HepG2 (cell line): ENCODE measurements at places on chromosomes 11 and 22. TPM values are rescaled to one million over a fixed set of nuclear protein-coding genes. Genes with fewer than 3 reads are reported as not detected.
A peak's percentile ranks its signal among the peaks of the same experiment; 100 is the strongest.

GRCh38 chr11:109401545-109401944, 20.4 kb upstream of the C11orf87 start:
- no peaks in the 10 kb centered on the region for H3K36me3 ChIP-seq
- H3K4me3 ChIP-seq, result no peak overlapping the region
- no peaks in the 10 kb centered on the region for H3K27me3 ChIP-seq
- H3K4me1 ChIP-seq, result no peaks in the 10 kb centered on the region
- no peak for DNase-seq

The SLC29A2 gene
- 0.49 and 0.66 TPM in 2 replicates for total RNA-seq

The HTR3A gene
- not detected in 2 replicates for total RNA-seq

The SYT13 gene
- total RNA-seq, result 0.02 and 0.14 TPM in 2 replicates

GRCh38 chr11:16111690-16112089, 244.7 kb downstream of the SOX6 start:
- no peaks in the 10 kb centered on the region for H3K27me3 ChIP-seq
- H3K27ac ChIP-seq, result no peak overlapping the region
- no peaks in the 10 kb centered on the region for H3K36me3 ChIP-seq
- no peak overlapping the region for H3K4me3 ChIP-seq
- H3K4me1 ChIP-seq, result peaks cover 54% of the 10 kb centered on the region
- DNase-seq, result no peak

GRCh38 chr11:46414466-46414796, 22.9 kb upstream of the CHRM4 start:
- DNase-seq, result no peak
- peaks cover 16% of the 10 kb centered on the region for H3K4me1 ChIP-seq
- H3K27ac ChIP-seq, result no peak overlapping the region
- H3K27me3 ChIP-seq, result no peaks in the 10 kb centered on the region
- H3K36me3 ChIP-seq, result peaks cover 39% of the 10 kb centered on the region
- H3K4me3 ChIP-seq, result no peak overlapping the region

DNA sequence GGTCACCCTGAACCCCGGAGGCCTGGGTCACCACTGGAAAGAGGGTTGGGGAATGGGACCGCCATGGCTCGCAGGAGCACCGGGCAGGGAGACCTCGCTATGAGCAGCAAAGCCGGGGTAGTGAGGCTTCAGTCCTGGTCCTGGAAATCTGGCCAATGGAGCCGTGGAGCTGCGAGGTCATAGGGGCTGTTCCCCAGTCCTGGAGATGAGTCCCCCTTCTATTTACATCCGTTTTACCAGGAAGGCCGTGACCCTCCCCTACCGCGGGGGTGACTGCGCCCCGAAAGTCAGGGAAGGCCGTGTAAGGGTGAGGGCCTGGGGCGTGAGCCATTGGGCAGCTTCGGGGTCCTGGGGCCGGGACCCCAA, 449 bp downstream of the PIDD1 start:
- peaks cover 36% of the 10 kb centered on the region for H3K4me1 ChIP-seq
- peak overlapping the region; percentile 82 for H3K4me3 ChIP-seq

DNA sequence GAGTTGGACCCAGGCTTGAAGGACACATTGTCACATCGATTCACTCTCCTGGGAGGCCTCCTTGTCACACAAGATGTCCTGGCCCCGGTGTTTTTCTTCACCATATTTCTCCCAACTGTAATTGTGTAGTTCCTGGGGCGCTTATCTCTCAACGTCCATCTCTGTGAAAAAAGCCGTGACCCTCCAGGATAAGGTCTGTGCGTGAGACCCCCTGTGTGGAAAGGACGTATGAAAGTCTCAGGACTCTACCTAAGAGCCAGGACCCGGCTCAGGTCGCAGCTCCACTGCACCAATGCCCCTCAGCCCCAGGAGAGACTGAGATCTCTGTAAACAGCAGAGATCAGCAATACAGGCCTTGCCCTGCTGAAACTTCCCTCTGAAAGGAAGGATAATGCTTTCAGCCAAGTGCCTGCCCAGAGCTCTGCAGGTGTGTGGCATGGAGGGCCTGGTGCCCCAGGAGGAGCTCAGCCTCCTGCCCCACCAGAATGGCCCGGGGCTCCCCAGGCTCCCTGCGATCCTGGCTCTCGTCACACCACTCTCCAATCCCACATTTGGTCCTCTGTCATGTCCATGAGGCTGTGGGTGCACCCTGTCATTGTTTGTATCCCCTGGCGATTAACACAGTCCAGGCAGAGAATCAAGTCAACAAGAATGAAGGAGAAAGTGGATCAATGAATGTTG, 119.2 kb upstream of the TMEM45B start:
- H3K27me3 ChIP-seq, result no peaks in the 10 kb centered on the region; the same call in 1 of the 2 replicates
- H3K4me3 ChIP-seq, result no peak overlapping the region
- DNase-seq, result no peak
- H3K36me3 ChIP-seq, result no peaks in the 10 kb centered on the region
- H3K4me1 ChIP-seq, result peaks cover 5% of the 10 kb centered on the region; the same call in 1 of the 2 replicates
- H3K27ac ChIP-seq, result no peak overlapping the region

GRCh38 chr11:72686639-72687220, 12.5 kb upstream of the PDE2A start:
- H3K27me3 ChIP-seq, result no peaks in the 10 kb centered on the region
- H3K36me3 ChIP-seq, result peaks cover 16% of the 10 kb centered on the region
- no peaks in the 10 kb centered on the region for H3K4me1 ChIP-seq

The CECR2 gene
- total RNA-seq, result not detected in 2 replicates

DNA sequence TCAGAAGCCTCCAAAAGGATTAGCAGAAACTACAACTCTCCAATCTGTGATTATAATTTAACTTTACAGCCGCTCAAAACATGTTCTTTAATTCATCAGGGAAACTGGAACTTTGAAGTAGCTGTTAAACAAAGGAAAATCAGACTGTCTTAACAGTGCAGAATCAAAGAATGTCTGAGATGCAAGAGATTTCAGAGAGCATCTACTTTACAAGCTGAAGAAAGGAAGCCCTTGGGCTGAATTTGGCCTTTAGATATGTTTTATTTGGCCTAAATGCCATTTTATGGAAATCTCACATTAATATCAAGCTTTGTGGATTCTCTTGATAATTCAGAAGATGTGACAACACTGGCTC, 281.5 kb upstream of the CTSC start:
- H3K27ac ChIP-seq, result no peak overlapping the region
- H3K36me3 ChIP-seq, result no peaks in the 10 kb centered on the region
- no peaks in the 10 kb centered on the region for H3K4me1 ChIP-seq
- DNase-seq, result no peak
- no peak overlapping the region for H3K4me3 ChIP-seq

The RBMXL2 gene
- not detected in 2 replicates for total RNA-seq

- H3K27me3 ChIP-seq, result no peaks in the 10 kb centered on the region
- no peak overlapping the region for H3K27ac ChIP-seq
- no peaks in the 10 kb centered on the region for H3K4me1 ChIP-seq
- DNase-seq, result no peak
- no peaks in the 10 kb centered on the region for H3K36me3 ChIP-seq
Observed at GRCh38 chr11:88117281-88117858, 57.9 kb downstream of the RAB38 start.

The GNAZ gene
- 22.3 and 22.8 TPM in 2 replicates for total RNA-seq

GRCh38 chr11:77677138-77677537, 39.5 kb upstream of the CLNS1A start:
- H3K4me3 ChIP-seq, result no peak overlapping the region
- no peak for DNase-seq
- H3K4me1 ChIP-seq, result peaks cover 12% of the 10 kb centered on the region
- H3K36me3 ChIP-seq, result peaks cover 11% of the 10 kb centered on the region
